ENCODE measurements at places on chromosomes 12 and 14.

DNA sequence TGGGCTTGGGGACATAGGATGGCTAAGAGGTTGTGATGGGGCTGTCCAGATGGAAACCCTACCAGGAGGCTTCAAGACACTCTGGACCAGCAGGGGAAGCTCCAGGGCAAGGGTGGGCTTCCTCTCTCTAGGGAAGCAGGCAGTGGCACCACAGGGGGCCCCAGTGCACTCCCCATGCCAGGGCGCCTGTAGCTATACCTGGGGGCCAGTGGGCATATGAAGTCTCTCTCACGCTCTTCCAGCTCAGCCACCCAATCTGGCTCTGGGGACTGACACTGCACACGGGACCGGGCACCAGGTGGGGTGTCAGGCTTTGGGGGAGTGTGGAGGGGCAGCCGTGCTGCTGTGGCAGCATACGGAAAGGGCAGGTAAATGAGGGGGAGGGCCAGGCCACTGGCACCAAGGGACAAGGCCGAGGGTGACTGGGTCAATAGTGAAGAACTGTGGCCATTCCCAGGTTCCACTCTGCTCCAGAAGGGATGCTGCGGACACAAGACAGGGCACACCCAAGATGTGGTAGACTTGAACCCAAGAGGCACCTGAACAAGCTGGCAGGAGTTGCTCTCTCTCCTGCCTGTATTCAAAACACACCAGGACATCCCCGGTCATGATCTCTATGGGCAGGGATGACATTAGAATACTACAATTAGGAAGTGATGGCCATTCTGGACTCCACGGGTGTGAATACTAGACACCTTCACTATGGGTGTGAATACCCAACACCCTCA is 27.5 kb downstream of the RFLNA start:
- DNase-seq: no peak

GRCh38 chr12:92953747-92954146 is 24.7 kb upstream of the EEA1 start:
- no peak for DNase-seq

GRCh38 chr12:119423285-119423684 is 88.8 kb downstream of the CCDC60 start:
- no peak for DNase-seq

DNA sequence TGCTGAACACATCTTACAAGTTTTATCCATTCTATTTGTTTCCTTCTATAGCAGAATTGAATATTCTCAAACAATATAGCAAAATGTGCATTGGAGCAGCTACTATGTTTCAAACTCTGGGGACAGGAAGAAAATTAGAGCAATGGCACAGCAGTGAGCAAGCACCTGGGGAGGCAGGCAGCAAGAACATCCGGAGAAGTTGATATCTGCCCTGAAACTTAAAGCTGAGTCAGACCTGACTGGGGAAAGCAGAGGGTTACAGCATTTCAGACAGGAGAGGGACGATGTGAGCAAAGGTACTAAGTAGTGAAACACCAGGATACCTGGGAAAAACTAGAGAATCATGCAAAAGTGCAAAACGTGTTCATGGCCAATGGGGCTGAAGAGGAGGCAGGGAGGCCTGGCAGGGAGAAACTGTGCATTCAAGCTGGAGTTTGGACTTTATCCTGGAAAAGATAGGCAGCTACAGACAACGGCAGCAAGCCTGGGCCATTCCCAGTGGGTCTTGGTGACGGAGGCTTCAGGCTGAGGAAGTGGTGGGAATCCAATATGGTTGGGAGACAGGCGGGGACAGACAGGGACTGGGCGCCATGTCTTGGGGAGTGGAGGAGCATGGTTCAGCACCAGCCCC is 118.0 kb upstream of the CDKN3 start:
- DNase-seq: no peak

DNA sequence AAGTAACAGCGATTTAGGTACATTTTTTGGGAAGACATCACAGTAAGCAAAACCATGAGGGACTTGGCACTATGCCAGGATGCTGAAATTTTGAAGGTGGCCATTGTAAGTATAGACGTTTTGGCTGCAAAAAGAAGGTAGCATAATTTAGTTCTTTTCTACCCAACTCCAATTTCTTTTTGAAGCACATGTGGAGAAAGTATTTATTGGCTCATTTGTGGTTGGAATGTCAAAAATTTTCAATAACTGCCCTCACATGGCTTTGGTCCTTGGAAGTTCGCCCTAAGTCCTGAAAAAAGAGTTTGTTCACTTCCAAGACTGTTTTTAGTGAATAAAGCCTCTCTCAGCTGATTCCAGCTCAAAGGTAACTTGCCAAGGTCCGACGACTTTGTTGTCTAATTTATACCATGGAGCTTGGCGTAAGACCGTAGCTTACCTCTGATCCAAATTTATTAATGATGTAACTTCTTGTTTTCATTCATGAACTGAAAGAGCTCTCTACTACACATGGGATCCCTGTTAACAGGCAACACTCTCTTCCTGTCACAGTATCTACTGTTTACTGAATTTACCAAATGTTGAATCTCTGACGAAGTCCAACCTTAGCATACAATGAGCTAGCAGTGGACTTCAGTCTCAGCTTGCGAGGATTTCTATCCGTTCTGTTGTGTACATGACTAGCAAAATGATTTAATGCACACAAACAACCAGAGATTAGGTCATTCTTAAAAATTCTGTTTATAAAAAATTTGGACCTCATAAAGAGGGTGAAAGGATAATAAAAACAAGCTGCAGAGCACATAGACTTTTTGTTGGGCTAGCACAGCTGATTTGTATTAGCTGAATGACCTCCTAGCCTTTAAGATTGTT is 49.0 kb downstream of the MSRB3 start:
- no peak for DNase-seq

- DNase-seq: no peak
Measured at GRCh38 chr14:74978416-74978947, 23.1 kb upstream of the PGF start.

DNA sequence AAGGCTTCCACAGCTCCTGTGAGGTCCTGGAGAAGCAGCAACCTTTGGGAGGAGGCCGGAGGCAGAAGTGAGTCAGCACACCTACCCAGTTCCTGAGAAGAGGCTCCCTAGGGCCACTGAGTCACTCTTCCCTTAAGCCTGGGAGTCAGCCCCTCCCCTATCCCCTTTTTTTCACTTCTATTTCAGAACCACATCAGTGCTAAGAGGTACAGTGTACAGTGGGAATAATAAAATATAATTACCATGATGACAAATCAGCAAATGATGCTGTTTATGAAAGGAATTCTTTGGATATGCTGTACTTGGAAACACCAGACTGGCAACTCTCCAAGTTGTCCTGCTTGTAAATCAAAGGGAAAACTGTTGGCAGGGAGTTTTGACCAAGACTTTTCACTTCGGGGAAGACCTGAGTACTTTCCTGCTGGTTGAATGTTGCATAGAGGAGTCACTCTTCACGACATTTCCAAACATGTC is 7.8 kb upstream of the TBPL2 start:
- DNase-seq: no peak

GRCh38 chr14:68755016-68755353 is 37.9 kb downstream of the ZFP36L1 start:
- DNase-seq: no peak

GRCh38 chr12:57744777-57745484 is at the start of gene TSPAN31:
TSPAN31 (plus strand) TSS chr12:57745039; CDS start chr12:57745155, 116 bp downstream.
- DNase-seq: peak; percentile 80

DNA sequence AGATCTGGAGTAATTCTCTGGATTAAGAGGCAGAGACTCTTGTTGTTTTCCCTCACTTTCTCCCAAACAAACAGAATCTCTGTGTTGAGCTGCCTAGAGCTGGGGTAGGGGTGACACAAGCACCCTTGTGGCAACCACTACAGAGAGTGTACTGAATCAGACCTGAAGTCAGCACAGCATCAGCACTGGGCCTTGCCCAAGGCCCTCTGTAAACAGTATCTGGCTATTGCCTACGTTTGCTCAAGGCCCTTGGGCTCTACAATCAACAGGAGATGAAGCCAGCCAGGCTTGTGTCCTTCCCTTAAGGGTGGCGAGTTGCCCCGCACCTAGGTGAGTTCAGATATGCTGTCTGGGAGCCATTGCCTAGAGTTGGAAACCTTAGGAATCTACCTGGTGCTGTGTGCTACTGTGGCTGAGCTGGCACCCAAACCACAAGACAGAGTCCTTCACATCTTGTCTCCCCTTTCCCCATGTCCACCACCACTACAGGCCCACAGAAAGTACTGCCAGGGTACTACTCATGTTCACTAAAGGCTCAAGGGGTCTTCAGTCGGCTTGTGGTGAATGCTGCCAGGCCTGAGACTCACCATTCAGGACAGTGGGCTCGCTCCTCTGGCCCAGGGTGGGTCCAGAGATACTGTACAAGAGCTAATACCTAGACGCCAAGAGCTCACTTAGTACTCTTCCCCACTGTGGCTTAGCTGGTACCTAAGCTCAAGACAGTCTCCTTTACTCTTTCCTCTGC is 206.8 kb downstream of the SYNE2 start:
- DNase-seq: no peak

DNA sequence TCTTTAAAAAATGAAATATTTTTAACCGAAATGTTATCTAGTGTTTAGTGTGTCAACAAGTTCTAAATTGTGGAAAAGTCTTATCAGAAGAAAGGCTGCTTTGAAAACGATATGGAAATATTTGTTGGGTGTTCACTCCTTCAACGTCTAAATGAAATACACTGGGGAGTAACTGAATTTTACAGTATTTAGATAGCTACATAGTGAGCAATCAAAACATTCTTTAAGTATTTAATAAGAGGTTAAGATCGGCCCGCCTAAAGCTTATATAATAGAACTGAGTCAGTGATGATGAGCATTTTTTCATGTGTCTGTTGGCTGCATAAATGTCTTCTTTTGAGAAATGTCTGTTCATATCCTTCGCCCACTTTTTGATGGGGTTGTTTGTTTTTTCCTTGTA is 228.3 kb downstream of the RAD51B start:
- no peak for DNase-seq

DNA sequence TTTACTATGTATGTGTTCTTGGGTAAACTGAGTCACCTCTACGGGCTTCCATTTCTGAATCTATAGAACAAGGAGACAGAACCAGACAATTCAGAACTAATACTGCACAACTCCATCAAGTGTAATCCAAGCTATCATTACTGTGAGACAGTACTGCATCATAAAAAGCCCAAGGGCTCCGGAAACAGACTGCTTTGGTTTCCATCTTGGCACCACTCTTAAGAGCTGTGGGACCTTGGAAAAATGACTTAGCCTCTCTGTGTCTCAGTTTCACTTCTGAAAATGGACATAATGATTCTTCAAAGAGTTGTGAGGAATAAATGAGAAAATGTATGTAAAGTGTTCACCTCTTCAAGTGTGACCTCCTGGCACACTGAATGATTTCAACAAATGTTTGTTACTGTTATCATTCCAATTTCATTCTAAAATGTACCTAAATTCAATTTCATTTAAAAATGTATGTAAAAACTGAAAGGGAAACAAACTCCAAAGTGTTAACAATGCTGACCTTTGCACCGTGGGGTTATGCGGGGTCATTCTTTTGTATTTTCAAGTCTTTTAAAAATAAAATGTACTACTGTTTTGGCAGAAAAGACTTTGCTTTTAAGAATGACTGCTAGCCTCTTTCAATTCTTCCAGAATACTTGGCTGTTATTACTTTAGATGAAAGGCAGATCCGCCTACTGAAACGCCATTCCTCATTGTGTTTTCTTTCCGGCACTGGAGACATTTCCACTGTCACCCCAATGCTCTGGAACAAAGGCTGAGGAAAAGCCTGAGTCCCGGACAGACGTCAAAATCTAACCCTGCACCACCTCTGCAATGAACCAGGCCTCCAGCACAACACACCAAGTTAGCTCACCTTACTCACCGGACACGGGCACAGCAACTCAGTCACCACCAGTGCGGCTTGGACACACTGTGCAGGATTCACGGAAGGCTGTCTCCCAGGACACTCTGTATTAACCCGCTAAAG is 62.8 kb downstream of the TMCC3 start:
- no peak for DNase-seq

GRCh38 chr12:115988212-115988611 is 289.3 kb downstream of the MED13L start:
- DNase-seq: no peak

- DNase-seq: no peak
Measured at GRCh38 chr12:46843811-46844210, 18.0 kb upstream of the SLC38A4 start.

DNA sequence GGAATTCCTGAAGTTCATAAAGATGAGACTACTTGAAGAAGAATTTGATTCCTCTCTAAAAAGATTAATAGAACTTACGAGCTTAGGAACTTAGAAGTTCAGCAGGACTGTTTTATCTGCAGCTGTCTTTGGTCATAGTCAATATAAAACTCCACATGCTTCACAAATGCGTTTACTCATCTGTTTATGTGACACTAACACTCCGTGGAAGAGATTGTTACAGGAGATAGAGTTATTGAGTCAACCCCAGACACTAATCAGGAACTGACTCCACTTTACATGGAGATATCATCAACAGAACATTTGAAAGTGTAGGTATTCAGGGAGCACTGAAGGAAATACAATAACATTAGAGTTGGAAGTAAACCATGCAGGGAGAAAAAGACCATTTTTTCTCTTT is 92.8 kb downstream of the LRFN5 start:
- no peak for DNase-seq

- DNase-seq: no peak
Measured at GRCh38 chr14:73723797-73724661, 9.8 kb upstream of the PNMA1 start.

- no peak for DNase-seq
Measured at GRCh38 chr12:96091833-96092232, 56.4 kb upstream of the LTA4H start.

DNA sequence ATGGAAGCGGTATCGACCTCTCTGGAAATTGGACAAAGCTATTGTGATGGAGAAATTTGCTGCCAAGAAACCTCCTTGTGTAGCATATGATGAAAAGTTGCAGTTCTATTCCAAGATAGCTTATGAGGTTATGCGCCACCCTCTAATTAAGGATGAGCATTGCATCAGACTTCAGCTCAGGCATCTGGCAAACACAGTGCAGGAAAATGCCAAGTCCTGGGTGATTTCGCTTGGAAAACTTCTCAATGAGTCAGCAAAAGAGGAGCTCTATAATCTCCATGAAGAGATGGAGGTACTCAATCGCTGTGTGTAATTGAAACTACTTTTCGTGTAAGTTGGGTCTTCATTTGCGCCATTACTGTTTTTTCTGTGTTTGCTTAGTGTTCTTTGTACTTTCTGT is 51.2 kb downstream of the DNAH10 start:
- no peak for DNase-seq

- DNase-seq: no peak
Measured at GRCh38 chr12:23855813-23856212, 93.7 kb downstream of the SOX5 start.

- DNase-seq: no peak
Measured at GRCh38 chr12:62400135-62400534, 66.5 kb upstream of the MON2 start.

DNA sequence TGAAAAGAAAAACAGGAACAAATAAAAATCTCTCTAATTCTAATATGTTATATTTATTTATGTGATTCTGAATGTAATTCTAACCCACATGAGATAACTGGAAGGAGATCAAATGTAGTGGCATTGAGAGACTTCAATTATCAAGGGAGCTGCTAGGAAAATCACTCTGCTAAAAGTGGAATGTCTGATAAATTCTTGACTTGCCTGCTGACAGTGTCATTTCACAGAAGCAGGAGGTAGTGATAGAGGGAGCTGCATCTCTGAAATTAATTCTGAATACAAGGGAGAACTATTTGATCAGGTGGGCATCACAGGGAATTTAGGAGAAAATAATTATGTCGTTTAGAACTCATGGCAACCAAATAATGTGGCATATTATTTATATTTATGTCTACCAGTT is 303.6 kb downstream of the BCAT1 start:
- DNase-seq: no peak

GRCh38 chr14:90296641-90297040 is 35.1 kb downstream of the NRDE2 start:
- DNase-seq: no peak

GRCh38 chr12:5889381-5890047 is 55.5 kb downstream of the ANO2 start:
- DNase-seq: no peak

Data from GM19239 (cell line).